ENCODE measurements at places on chromosomes 1 and 21.

- no peak for DNase-seq
Measured at GRCh38 chr1:40303051-40303771, 13.9 kb downstream of the COL9A2 start.

DNA sequence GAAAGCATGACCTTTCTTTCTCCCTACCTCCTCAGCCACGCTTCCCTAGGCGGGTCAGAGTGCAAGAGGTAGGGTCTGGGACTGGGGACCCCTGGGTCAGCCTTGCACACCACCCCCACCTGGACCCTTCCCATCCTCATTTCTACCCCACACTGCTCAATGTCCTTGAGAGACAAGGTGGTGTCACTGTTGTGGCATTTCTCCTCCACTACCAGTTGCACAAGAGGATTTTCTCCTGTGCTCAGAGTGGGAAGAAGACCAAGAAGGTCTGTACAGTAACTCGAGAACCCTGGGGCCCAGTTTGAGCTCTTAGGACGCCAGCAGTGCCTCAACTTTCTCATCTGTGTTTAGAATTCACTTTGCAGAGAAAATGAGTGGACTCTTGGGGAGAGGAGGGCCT is 49.4 kb upstream of the CD34 start:
- DNase-seq: no peak

DNA sequence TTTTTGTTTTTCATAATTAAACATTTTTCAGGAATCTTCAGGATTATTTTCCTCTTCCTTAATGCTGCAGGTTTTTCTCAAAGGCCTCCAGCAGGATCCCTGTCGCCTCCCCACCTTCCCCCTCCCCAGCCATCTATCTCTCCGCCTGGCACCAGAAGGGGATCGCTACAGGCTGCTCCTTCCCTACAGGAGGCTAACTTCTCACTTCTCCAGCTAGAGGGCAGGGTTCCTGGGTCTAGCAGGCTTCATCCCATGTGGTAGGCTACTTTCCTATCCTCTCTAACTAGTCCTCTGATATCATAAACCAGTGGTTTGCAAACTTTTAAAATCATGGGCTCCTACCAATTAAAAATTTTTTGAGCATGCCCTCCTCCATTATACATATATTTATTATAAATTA is 104.1 kb downstream of the KCNN3 start:
- peak; percentile 60 for DNase-seq

DNA sequence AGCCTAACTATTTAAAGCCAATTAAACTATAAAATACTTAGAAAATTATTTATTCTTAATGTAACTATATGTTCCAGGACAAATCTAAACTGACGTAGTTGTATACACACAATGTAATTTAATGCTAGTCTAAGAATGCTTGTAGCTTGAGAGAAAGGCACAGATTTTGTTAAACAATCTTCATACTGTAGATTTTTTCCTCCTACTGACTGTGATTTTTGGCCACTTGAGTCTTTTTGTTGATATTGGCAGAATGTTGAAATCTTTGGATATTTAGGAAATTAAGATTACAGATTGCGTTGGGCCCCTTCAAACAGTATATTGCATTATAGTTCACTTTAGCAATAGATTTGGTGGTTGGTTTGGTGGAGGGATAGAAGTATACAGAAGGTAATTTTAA is 40.5 kb downstream of the ATF3 start:
- no peak for DNase-seq

GRCh38 chr21:26888256-26888655 is 43.0 kb upstream of the ADAMTS1 start:
- DNase-seq: no peak

DNA sequence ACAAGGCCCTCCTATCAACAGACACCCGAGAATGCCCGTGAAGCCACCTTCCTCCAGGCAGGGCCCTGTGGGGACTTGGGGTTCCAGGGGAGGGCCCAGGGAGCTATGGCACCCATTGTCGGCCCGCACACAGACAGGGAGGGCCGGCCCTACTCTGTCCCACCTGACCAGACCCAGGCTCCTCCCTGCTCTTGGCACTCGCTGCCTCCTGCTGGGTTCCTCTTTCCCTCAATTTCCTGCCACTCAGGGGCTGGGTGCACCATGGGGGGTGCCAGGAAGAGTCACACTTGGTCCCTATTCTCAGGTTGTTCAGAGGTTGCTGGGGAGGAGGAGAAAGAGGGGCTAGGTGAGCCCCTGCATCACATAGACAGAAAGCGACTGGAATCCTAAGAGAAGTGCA is 8.0 kb upstream of the OXCT2 start:
- DNase-seq: no peak

- DNase-seq: peak; percentile 30
Measured at GRCh38 chr1:172588296-172589291, 55.6 kb downstream of the SUCO start.

GRCh38 chr1:158945061-158945460 is 13.7 kb downstream of the PYHIN1 start:
- DNase-seq: no peak

GRCh38 chr1:87121711-87122163 is 206.9 kb upstream of the LMO4 start:
- no peak for DNase-seq

GRCh38 chr1:19695772-19696171 is 31.1 kb downstream of the HTR6 start:
- DNase-seq: no peak
